Thymus (tissue), 14 donors: ENCODE measurements at places on chromosomes 6 and 20.

- H3K4me3 ChIP-seq, result no peak overlapping the region
- no peaks in the 10 kb centered on the region for H3K4me1 ChIP-seq
- H3K27ac ChIP-seq, result no peak overlapping the region
- H3K27me3 ChIP-seq, result no peaks in the 10 kb centered on the region
- DNase-seq, result no peak
These were observed 17.8 kb downstream of the MAP3K5 start for GRCh38 chr6:136774228-136775041.

DNA sequence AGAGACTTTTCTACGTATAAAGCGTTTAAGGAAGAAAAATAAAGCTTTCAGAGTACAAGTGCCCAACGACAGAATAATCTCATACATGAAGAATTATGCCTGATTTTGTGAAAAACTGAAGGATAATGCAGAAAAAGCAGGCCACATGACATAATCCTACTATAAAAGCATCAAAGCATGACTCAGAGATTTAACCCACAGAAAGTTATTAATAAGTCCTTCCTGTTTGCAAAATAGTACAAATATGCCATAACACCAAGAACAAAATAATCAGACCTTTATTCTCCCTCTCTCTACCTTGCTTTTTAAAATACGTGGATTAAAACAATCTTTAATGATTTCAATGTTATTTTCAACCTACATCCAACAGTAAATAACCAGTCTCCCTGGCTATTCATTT, 118.6 kb upstream of the BCLAF1 start:
- H3K27ac ChIP-seq, result no peak overlapping the region
- DNase-seq, result no peak

DNA sequence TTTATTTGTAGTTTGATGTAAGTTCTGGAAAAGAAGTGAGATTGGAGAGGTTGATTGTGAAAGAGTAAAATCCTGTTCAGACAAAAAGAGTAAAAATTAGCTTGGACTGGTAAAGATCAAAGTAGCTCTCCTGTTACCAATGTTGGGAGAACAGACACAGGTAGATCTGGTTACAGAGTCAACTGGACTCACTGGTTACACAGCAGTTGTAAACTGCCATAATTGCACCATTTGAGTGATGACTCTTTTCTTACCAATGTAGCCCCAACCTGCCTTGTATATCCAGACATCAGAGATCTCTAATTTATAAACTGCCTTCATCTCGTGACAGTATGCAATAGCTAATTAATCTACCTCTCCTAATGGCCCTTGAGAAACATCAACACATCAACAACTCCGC, 165.6 kb upstream of the PRSS16 start:
- no peak overlapping the region for H3K27ac ChIP-seq
- DNase-seq, result no peak
- no peak overlapping the region for H3K4me3 ChIP-seq
- peaks cover 10% of the 10 kb centered on the region for H3K27me3 ChIP-seq
- no peaks in the 10 kb centered on the region for H3K4me1 ChIP-seq

- no peak overlapping the region for H3K27ac ChIP-seq
- DNase-seq, result no peak
- H3K27me3 ChIP-seq, result no peaks in the 10 kb centered on the region
- H3K4me1 ChIP-seq, result no peaks in the 10 kb centered on the region
- no peak overlapping the region for H3K4me3 ChIP-seq
- H3K36me3 ChIP-seq, result no peaks in the 10 kb centered on the region
These were observed 200.1 kb upstream of the BTBD3 start for GRCh38 chr20:11717562-11717961.

GRCh38 chr6:34120953-34121675, 24.8 kb downstream of the GRM4 start:
- H3K36me3 ChIP-seq, result no peaks in the 10 kb centered on the region
- H3K27ac ChIP-seq, result no peak overlapping the region
- H3K4me3 ChIP-seq, result no peak overlapping the region
- no peak for DNase-seq
- no peaks in the 10 kb centered on the region for H3K4me1 ChIP-seq

DNA sequence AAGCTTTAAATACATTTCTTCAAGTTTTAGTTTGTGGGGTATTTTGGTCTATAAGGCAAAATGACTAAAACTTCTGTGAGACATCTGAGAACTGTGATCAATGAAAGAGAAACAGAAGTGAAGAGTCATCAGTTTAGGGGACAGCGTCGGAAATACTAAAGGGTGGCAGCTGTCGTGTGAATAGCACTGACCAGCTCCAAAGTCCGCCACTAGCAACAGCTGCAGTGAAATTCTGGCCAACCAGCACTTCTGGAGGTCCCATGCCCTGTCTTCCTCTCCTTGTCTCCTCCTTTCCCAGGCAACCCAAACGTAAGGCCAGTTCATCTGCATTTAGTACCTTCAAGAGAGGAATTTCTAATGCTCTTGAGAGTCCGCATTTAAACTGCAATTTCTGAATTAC, 87.5 kb downstream of the DACT2 start:
- H3K36me3 ChIP-seq, result no peaks in the 10 kb centered on the region
- peaks cover 7% of the 10 kb centered on the region for H3K27me3 ChIP-seq
- H3K4me1 ChIP-seq, result peaks cover 3% of the 10 kb centered on the region
- DNase-seq, result no peak
- no peak overlapping the region for H3K27ac ChIP-seq
- no peak overlapping the region for H3K4me3 ChIP-seq

DNA sequence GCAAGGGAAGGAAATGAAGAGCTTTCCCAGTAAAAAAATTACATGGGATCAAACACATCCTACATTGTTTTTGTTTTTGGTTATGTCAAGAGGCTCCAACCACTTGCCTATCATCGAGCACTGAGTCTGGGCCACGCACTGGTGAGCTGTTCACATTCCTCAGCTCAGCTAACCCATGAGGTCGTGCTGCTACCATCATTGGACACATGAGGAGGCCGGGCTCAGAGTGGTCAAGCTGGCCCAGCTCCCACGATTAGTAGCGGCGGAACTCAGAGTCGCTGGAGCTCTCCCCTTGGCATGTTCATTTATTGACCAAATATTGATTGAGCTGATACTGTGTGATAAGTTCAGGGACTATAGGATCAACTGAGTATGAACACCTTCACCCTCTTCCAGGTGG, 164.9 kb downstream of the CDH26 start:
- no peaks in the 10 kb centered on the region for H3K36me3 ChIP-seq
- H3K27ac ChIP-seq, result peak overlapping the region; percentile 79
- H3K27me3 ChIP-seq, result no peaks in the 10 kb centered on the region
- DNase-seq, result no peak
- no peak overlapping the region for H3K4me3 ChIP-seq
- H3K4me1 ChIP-seq, result peaks cover 8% of the 10 kb centered on the region

- H3K27me3 ChIP-seq, result peaks cover 56% of the 10 kb centered on the region
- no peaks in the 10 kb centered on the region for H3K4me1 ChIP-seq
- no peak overlapping the region for H3K27ac ChIP-seq
These were observed 2.9 kb upstream of the TMEM74B start for GRCh38 chr20:1187605-1188171.

GRCh38 chr20:22833851-22834250, 201.3 kb upstream of the SSTR4 start:
- H3K27me3 ChIP-seq, result no peaks in the 10 kb centered on the region
- H3K27ac ChIP-seq, result no peak overlapping the region
- H3K36me3 ChIP-seq, result no peaks in the 10 kb centered on the region
- DNase-seq, result no peak
- no peak overlapping the region for H3K4me3 ChIP-seq
- no peaks in the 10 kb centered on the region for H3K4me1 ChIP-seq

GRCh38 chr6:111711984-111712752, 106.5 kb upstream of the TRAF3IP2 start:
- DNase-seq, result no peak
- peaks cover 35% of the 10 kb centered on the region for H3K36me3 ChIP-seq
- peaks cover 11% of the 10 kb centered on the region for H3K4me1 ChIP-seq
- H3K27me3 ChIP-seq, result no peaks in the 10 kb centered on the region

DNA sequence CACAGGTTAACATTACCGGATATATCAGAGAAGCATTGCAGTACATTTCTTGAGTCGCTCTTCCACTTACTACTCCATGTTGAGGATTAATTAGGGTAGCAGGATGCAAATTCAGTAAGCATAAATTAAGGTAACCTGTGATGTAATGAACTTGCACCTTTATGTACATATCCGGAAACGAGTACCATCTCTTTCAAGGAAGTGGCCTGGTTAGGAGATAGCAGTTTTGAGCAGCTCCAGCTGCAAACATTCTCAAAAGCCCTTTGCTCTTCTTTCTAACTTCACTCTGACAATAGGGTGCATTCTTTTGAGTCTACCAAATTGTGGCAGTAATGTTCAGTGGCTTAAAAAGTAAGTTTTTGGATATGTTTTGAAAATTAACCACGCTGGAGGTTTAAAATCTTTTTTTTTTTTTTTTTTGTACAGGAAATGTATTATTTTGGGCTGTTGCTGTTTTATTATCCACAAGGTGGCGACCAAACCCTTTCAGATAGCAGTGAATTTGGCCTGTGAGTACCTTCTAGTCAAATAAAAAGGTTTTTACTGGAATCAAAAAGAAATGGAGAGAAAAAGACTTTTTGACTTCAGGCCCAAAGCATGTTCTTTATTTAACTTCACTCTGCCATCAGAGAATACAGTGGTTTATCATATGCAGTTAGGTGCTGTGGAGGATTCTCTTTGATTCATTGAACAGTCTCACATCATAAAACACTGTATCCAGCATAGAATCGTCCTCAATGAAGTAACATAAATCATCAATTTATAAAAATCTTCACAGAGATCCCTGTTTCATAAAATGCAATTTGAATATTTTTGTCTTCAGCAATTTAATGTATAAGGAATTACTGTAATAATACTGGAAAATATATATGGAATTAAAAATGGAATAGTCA, 8.9 kb downstream of the FAM217B start:
- H3K4me3 ChIP-seq, result peak overlapping the region; percentile 12
- peaks cover 4% of the 10 kb centered on the region for H3K4me1 ChIP-seq
- peak; percentile 57 for DNase-seq
- peaks cover 11% of the 10 kb centered on the region for H3K36me3 ChIP-seq

DNA sequence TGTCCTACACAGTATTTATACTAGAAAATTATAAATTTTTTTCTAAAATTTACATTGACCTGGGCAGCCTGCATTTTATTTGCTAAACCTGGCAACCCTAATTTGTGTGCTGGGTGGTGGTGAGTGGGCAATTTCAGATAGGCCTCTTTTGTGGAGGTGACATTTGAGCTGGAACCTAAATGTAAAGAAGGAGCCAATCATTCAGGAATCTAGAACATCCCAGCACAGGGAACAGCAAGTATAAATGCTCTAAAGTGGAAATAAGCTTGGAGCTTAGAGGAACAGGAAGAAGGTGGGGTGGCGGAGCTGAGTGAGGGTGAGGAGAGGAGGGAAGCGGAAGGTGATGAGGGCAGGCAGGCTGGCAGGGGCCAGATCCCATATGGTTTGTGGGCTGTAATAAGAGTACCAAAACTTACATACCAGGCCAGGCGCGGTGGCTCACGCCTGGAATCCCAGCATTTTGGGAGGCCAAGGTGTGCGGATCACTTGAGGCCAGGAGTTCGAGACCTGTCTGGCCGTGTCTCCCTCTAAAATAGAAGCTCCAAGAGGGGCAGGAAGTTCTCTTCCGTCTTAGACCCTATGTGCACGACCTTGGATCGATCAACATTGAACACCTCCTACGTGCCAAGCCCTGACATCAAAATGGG, 549 bp upstream of the CSE1L start:
- peaks cover 4% of the 10 kb centered on the region for H3K36me3 ChIP-seq
- DNase-seq, result no peak
- H3K27ac ChIP-seq, result peak overlapping the region; percentile 95
- H3K4me1 ChIP-seq, result peaks cover 21% of the 10 kb centered on the region

DNA sequence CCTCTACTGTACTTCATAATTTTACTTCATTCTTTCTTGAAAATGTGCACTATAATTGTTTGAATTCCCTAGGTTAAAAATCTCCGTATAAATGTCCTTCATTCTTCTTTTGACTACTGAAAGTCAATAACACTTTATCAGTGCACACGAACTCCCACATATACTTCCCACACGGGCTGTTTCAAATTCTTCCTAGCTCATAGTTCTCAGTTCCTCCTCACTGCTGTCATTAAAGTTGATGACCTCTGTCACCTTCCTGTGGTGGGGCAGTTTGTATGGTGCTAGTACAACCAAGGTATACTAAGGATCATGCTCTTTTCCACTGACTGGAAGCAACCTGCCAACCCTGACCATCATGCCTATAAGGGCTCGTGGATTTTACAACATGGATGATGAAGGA, 40.0 kb upstream of the CD2AP start:
- no peak for DNase-seq
- H3K4me1 ChIP-seq, result no peaks in the 10 kb centered on the region
- no peaks in the 10 kb centered on the region for H3K36me3 ChIP-seq
- H3K27me3 ChIP-seq, result no peaks in the 10 kb centered on the region
- H3K4me3 ChIP-seq, result no peak overlapping the region
- no peak overlapping the region for H3K27ac ChIP-seq

DNA sequence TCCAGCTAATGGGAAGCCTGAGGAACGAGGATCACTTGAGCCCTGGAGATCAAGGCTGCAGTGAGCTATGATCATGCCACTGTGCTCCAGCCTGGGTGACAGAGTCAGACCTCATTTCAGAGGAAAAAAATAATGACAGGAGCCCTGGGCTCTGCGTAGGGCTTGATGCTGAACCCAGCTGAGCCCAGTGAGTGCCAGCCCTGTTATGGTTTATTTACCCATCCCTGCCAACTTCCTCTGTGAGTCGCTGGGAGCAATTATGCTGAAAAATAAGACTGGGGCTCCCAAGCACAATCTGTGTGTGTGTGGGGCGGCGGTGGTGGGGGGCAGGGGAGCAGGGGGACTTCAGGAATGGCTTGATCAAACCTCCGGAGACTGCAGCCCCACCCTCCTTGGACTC, 75.9 kb upstream of the PMEPA1 start:
- H3K36me3 ChIP-seq, result no peaks in the 10 kb centered on the region
- no peak for DNase-seq
- no peaks in the 10 kb centered on the region for H3K27me3 ChIP-seq
- H3K4me1 ChIP-seq, result no peaks in the 10 kb centered on the region
- H3K4me3 ChIP-seq, result no peak overlapping the region

GRCh38 chr6:32058511-32058963, 20.3 kb downstream of the CYP21A2 start:
- H3K27ac ChIP-seq, result no peak overlapping the region
- no peak for DNase-seq
- no peak overlapping the region for H3K4me3 ChIP-seq
- no peaks in the 10 kb centered on the region for H3K4me1 ChIP-seq

- H3K4me1 ChIP-seq, result no peaks in the 10 kb centered on the region
- peaks cover 2% of the 10 kb centered on the region for H3K36me3 ChIP-seq
- H3K27me3 ChIP-seq, result no peaks in the 10 kb centered on the region
- no peak overlapping the region for H3K4me3 ChIP-seq
- DNase-seq, result no peak
- H3K27ac ChIP-seq, result no peak overlapping the region
These were observed 16.4 kb upstream of the CFAP206 start for GRCh38 chr6:87391334-87391733.

- no peaks in the 10 kb centered on the region for H3K36me3 ChIP-seq
- no peak overlapping the region for H3K4me3 ChIP-seq
- DNase-seq, result no peak
- no peaks in the 10 kb centered on the region for H3K4me1 ChIP-seq
- no peak overlapping the region for H3K27ac ChIP-seq
- peaks cover 2% of the 10 kb centered on the region for H3K27me3 ChIP-seq
These were observed 19.5 kb downstream of the PERP start for GRCh38 chr6:138087593-138088325.

DNA sequence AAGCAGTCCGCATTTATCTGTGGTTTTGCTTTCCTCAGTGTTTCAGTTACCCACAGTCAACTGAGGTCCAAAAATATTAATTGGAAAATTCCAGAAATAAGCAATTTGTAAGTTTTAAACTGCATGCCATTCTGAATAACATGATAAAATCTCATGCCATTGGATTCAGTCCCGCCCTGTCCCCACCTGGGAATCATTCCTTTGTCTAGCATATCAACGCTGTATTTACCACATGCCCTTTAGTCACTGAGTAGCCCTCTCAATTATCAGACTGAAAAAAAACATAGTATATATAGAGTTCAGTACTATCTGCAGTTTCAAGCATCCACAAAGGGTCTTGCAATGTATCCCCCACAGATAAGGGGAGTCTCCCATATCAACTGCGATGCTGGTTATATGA, 17.1 kb downstream of the RANBP9 start:
- DNase-seq, result no peak
- H3K4me3 ChIP-seq, result no peak overlapping the region
